Amniotic stem cell (primary cell): ENCODE measurements at places on chromosomes 7 and 10.

GRCh38 chr10:46296641-46297141 lies 9.9 kb downstream of the ANTXRL start:
- DNase-seq = no peak

GRCh38 chr10:122225330-122225729 lies 45.8 kb upstream of the BTBD16 start:
- no peak for DNase-seq

DNA sequence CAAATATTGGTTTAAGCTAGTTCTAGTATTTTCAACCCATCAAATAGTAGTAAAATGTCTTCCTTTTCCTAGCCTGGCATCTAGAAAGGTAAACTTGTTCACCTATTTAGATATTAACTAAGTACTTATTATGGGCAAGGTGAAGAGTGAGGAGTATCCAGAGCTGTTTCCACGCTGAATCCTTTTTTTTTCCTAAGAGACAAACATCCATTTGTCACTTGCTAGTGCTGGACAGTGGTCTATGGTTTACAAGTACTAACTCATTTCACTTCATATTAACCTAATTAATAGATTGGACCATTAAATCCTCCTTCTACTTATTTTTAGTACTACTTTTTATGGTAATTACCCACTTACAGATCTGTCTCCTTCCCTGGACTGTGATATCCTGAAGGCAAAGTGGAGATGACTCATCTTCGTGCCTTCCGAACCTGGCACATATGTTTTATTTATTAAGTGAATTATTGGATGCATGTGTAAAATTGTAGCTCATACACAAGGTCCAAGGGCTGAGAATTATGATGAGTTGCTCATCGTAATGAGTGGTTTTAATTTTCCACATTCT lies 159.6 kb upstream of the IGFBP3 start:
- DNase-seq = no peak

DNA sequence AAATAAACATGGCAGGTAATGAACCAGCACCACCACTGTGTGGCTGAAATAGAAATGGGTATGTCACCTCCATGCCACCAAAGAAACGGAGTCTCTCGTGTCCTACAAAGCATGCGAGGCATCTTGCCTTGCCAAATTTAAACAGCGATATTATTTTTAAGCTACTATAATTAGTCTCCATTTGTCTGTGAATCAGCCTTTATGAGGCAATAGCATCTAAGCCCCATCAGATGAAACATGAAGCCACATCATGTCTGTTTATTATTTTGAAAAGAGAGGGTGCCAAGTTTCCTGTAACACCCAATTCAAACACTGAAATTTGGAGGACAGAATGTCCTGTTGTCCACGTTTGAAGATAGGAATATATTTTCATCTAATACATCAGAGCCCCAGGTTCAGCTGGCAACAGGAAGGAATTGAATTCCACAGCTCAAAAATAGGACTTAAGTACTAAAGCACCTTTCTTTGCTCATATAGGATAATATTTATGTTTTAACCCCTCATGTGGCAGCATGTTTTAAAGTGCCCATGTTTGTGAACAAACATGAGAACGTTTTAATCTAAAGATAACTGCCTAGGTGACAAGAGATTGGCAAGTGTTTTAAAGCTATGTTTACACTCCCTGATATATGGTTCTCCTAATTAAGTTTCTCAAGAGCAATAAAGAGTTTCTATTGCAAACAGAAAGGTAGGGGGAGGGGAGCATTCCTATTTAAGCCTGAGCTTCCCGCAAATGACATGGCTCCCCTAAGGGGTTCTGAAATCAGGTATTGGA lies 86.8 kb downstream of the SORBS1 start:
- DNase-seq = no peak

DNA sequence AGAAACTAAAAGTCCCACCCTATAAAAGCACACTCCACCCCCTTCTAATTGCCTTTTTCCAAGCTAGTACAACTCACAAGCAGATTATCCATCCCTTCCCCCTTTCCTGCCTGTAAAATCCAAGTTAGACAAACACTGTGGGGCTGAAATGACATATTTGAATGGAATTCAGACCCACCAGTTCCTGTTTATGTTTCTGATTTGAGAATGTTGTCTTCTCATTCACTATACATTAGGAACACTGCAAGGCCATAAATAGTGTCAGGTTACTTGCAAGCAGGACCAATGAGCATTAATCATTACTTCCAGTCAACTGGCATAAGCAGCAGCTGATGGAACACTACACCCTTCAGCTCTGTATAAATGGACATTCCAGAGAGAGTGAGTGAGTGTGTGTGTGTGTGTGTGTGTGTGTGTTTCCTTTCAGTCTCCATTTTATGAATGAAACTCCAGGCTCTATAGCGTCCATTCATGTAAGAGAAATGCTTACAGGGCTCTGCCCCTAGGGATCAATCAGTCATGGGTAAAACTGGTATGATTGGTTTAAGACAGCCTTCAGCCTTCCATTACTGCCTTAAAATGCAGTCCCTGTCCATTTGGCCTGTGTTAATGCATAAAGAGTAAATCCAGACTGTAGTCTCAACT lies 69.3 kb downstream of the ETV1 start:
- DNase-seq = peak; percentile 96

GRCh38 chr7:47382200-47382599 lies 199.7 kb downstream of the TNS3 start:
- DNase-seq = no peak

DNA sequence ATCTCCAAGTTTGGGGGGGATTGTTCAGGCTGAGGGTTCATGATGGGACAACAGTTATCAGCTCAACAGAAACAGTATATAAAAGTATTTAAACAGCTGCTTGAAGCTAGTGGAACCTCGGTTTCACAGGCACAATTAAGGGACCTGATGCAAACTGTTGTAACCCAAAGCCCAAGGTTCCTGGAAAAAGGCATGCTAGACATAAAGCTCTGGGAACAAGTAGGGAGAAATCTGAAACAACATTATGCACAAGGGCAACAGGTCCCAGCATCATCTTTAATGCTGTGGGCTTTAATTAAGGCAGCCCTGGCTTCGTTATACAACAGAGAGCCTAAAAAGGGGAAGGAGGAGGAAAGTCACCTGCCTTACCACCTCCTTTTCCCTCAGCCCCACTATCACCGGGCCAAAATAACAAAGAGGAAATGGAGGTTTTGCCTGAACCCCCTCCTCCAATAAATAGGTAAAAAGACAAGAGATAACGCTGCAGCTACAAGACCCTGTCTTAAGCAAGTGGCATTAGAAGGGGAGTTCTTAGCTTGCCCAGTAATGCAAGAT lies 83.2 kb upstream of the GPR22 start:
- DNase-seq = no peak

- no peak for DNase-seq
Measured at GRCh38 chr7:38223306-38223705, 45.3 kb downstream of the STARD3NL start.

- DNase-seq = no peak
Measured at GRCh38 chr10:26243351-26243720, 26.8 kb downstream of the GAD2 start.

GRCh38 chr7:20290505-20291111 lies 40.1 kb upstream of the ITGB8 start:
- DNase-seq = no peak

- no peak for DNase-seq
Measured at GRCh38 chr7:26593896-26594295, 270.5 kb downstream of the SKAP2 start.

GRCh38 chr7:56199639-56200038 lies 83.4 kb upstream of the NUPR2 start:
- no peak for DNase-seq
